Esophagus muscularis mucosa (tissue), 4 donors: ENCODE measurements at places on chromosomes 13 and 19.

- no peak for DNase-seq
Observed at GRCh38 chr13:23628250-23628649, 58.0 kb downstream of the TNFRSF19 start.

- no peak for DNase-seq
Observed at GRCh38 chr13:53499576-53500133, 471.0 kb downstream of the OLFM4 start.

- DNase-seq: no peak
Observed at GRCh38 chr13:71877256-71877653, 10.3 kb upstream of the DACH1 start.

DNA sequence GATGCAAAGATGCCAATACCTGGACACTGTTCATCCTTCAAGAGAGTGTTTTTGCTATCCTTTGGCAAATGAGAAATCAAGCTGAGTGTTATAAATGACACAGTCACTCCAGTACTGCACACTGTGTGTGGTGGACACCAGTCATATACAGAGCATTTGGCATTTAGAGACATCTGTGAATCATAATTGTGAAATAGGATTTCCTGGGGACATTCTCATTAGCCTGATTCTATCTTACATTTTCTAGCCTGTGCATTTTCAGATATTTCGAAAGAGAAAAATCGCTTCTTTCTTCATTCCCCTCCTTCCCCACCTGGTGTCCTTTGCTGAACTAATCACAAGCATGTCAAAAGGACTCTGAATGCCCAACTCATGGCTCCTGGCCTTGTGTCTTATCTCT is 781.0 kb upstream of the ARGLU1 start:
- no peak for DNase-seq

GRCh38 chr13:23866420-23867026 is 22.7 kb downstream of the MIPEP start:
- no peak for DNase-seq

DNA sequence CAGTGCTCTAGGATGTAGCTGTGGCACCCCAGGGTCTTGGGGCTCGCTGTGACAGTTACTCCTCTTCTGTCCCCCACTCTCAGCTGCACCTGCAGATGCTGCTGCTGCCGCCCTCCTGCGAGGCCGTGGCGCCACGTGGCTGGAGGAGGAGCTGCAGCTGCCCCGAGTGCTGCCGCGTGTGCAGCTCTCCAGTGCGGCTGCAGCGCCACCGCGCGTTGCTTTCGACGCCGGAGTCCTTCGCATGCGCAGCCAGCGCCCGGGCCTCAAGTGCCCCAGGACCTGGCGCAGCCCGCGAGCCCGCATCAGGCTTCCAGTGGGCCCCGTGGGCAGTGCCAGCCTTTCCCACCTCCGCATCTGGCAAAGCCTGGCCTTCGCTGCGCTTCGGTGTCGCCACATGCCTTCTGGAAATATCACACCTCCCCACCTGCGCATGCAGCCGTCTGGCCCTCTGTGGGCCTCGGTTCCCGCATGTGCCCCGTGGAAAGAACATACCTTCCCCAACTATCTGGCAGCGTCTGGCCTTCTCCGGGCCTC is 692 bp upstream of the ZNF580 start:
- DNase-seq: no peak

DNA sequence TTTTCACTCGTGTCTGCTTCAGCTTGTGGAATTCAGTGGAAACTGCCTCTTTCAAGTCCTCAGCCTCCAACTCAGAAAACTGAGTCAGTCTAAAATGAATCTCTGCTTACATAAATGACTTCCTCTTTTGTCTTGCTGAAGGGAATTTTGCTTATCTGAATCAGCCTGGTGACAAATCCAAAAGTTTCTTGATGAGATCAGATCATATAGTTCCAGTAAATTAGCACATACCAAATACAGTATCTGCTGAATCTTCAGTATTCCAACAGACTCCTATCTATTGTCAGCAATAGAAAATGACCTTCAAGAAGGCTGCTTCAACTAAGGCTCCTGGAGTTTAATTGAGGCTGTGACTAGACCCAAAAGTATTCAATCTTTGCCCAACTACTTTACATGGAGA is 290.0 kb downstream of the MZT1 start:
- no peak for DNase-seq
